MCF 10A (cell line): ENCODE measurements at places on chromosomes 16 and 17. TPM values are rescaled to one million over a fixed set of nuclear protein-coding genes. Genes with fewer than 3 reads are reported as not detected.

GRCh38 chr17:67491009-67491680 lies 114.1 kb downstream of the PITPNC1 start:
- peak; percentile 97 for DNase-seq

DNA sequence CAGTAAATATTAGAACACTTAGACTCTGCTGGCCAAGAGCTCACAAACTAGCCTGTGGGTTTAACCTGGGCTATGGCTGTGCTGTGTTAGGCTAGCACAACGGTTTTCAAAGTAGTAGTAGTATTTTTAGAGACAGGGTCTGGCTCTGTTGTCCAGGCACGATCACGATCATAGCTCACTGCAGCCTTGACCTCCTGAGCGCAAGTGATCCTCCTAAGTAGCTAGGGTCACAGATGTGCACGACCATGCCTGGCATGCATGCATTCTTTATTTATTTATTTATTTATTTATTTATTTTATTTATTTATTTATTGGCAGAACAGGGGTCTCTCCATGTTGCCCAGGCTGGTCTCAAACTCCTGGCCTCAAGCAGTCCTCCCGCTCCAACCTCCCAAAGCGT lies 10.3 kb downstream of the MRPL27 start:
- no peak for DNase-seq

Gene ASIC2
- total RNA-seq = not detected in 2 replicates

GRCh38 chr17:8577868-8578267 lies 52.7 kb downstream of the MYH10 start:
- no peak for DNase-seq

DNA sequence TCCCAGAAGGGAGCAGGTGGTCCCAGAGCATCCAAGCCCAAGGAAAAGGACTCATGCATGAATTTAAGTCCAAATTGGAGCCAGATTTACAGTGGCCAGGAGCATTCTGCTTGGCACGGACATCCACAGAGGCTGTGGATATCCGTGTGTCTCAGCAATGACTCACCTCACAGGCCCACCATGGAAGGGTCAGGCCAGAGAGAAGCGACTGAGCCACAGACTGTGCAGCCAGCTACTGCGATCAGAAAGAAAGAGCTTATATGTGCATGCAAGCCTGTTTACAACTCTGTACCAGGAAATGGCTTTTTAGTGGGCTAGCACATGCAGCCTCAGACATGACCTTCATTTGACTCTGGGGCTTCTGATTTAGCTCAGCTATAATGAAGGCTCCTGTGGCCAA lies 231.0 kb downstream of the C16orf95 start:
- DNase-seq = no peak

DNA sequence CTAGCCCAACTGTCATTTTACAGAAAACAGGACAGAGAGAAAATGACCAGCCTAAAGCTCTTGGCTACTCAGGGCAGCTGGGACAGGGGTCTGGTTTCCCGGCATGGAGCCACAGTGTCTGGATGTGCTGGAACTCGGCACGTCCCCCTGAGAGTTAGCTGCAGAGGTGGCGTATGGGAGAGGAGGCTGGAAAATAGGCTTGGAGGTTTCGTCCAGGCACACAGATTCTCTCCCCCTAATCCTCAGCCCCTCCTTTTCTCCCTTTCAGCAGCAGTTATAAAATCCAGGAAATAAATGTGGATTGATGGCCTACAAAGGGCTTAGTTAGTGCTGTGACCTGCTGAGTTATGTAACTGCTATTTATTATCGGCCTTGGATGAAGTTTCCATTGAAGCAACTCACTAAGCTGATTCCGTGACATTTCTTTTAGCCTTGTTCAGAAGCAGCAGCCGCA lies 89.5 kb upstream of the TOB1 start:
- no peak for DNase-seq

Gene ZNF629
- 10.9 and 14.1 TPM in 2 replicates for total RNA-seq

GRCh38 chr16:73126525-73126853 lies 78.6 kb upstream of the ZFHX3 start:
- DNase-seq = peak; percentile 93

GRCh38 chr16:21962475-21962874 lies 9.3 kb downstream of the UQCRC2 start:
- DNase-seq = no peak

Gene NKD1
- 0.07 and 0.29 TPM in 2 replicates for total RNA-seq

DNA sequence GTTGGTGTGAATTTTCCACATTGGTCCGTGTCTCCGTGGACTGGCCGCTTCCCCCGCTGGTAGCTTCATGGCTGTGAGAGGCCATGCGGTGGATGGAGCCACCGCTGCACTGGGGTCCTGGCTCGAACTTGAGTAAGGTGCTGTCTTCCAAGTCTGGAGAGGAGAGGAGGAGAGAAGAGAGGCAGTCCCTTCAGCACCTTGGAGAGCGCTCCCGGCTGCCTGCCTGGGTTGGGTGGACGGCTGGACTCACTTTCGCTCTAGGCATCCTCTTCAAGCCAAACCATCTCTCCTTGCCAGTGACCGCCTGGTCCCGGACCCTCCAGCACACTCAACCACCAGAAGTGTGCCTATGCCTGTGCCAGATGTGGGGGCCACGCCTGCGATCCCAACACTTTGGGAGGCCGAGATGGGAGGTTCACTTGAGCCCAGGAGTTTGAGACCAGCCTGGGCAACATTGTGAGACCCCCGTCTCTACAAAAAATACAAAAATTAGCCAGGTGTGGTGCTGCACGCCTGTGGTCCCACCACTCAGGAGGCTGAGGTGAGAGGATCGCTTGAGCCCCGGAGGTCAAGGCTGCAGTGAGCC lies 6.2 kb downstream of the JPH3 start:
- peak; percentile 72 for DNase-seq

- peak; percentile 71 for DNase-seq
These were observed 1.4 kb upstream of the SPHK1 start for GRCh38 chr17:76382803-76383545.

Gene TLCD3A
- total RNA-seq = 28.4 and 31.6 TPM in 2 replicates

Gene TRIM16
- total RNA-seq = 37.6 and 42.5 TPM in 2 replicates

DNA sequence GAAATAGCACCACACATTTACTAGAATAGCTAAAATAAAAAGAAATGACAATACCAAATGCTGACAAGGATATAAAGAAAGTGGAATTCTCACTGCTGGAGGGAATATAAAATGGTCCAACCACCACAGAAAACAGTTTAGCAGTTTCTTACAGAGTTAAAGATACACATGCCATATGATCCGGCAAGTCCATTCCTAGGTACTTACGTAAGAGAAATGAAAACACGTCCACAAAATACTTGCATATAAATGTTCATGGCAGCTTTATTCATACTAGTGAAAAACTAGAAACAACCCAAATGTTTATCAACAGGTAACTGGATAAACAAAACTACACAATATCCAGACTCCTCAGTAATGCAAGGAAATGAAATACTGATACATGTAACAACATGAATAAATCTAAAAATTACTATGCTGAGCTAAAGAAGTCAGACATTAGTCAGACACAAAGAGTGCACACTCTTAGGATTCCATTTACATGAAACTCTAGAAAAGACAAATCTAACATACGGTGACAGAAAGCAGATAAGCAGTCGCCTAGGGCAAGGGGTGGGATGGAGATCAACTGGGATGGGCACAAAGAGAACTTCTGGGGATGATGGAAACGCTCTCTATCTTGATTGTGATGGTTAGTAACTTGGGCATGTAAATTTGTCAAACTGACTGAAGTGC lies 76.4 kb downstream of the SMG6 start:
- no peak for DNase-seq

Gene NUPR1
- total RNA-seq = 291 and 345 TPM in 2 replicates

Gene TLCD2
- total RNA-seq = 2.5 and 4.0 TPM in 2 replicates

DNA sequence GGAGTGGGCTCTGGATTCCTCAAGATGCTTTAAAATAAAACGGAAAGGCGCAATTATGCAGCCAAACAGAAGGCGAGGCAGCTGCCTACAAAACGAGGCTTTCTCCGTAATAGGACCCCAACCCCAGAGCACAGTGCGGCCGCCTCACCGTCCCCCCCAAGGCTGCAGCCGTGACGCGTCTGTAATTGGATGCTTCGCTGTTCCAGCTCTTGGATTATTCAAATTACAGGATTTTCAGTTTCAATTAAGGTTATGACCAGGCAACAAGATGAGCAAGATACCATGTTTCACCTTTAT lies 37.3 kb upstream of the ABR start:
- no peak for DNase-seq

Gene CPHXL2
- not detected in 2 replicates for total RNA-seq
